RKO (cell line): ENCODE measurements at places on chromosomes 5 and 9.

DNA sequence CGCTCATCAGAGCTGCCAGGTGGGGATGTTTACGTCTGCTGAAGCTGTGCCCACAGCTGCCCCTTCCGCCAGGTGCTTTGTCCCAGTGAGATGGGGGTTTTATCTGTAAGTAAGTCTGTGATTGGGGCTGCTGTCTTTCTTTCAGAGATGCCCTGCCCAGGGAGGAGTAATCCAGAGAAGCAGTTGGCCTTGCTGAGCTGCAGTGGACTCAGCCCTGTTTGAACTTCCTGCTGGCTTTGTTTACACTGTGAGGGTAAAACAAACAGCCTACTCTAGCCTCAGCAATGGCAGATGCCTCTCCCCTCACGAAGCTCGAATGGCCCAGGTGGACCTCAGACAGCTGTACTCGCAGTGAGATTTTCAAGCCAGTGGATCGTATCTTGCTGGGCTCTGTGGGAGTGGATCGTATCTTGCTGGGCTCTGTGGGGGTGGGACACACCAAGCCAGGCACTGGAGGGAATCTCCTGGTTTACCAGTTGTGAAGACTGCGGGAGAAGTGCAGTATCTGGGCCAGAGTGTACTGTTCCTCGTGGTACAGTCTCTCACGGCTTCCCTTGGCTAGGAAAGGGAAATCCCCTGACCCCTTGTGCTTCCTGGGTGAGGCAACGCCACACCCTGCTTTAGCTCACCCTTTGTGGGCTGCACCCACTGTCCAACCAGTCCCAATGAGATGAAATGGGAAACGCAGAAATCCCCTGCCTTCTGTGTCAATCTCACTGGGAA is 530.1 kb upstream of the DMAC1 start:
- DNase-seq: no peak

DNA sequence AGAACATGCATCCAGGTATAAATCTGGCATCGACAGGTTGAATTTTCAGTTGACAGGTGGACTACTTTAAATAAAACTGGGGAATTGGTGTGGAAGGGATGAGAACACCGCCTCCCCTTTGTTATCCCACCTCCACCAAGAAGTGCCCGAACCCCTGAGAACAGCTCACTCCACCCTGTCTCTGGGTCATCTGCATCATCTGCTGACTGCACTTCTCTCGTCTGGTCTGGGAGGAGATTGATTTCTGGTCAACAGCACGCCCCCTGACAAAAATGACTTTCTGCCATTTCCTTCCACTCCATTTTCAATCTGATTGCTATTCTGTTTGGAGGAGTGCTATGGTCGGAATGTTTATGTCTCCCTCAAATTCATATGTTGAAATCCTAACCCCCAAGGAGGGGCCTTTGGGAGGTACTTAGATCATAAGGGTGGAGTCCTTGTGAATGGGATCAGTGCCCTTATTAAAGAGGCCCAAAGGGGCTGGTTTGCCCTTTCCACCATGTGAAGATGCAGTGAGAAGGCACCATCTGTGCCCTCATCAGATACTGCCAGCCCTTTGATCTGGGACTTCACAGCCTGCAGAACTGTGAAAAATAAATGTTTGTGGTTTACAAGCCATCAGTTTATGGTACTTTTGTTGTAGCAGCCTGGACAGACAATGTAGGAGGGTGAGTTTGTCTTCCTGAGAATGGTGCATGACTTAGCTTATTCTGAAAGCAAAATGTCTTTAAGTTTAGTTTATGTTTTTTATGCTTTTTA is 145.7 kb downstream of the EGFLAM start:
- no peak for DNase-seq

- no peak for DNase-seq
Observed at GRCh38 chr9:84139296-84140070, 158.9 kb downstream of the RMI1 start.

- DNase-seq: no peak
Observed at GRCh38 chr5:107576736-107577393, 93.9 kb downstream of the EFNA5 start.

GRCh38 chr9:68741704-68742332 is 36.8 kb downstream of the PIP5K1B start:
- no peak for DNase-seq
